Non-pigmented ciliary epithelial cell (primary cell): ENCODE measurements at places on chromosomes 11 and 22.

- DNase-seq: no peak
These were observed 6.6 kb upstream of the MMP27 start for GRCh38 chr11:102712137-102712536.

- DNase-seq: no peak
These were observed 182.7 kb upstream of the SNX19 start for GRCh38 chr11:131099013-131099412.

DNA sequence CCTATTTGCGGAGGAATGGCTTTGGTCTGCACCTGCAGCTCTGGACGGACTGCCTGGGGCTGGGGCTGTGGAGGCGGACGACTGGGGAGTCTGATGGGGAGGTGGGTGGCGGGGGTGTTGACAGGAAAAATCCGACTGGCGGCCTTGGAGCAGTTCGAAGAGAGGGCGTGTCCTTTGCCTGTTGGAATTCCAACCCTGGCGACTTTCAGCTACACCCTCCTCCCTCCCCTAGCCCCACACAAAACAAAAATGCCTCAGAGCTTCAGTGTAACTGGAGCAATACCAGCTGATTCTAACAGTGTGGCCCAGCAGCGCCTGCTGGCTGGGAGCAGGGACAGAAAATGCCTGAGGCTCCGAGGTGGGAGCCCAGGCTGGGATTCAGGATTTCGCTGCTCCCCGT, 85.4 kb downstream of the ATXN10 start:
- no peak for DNase-seq

GRCh38 chr22:50236731-50237409, 8.0 kb downstream of the TUBGCP6 start:
- no peak for DNase-seq

DNA sequence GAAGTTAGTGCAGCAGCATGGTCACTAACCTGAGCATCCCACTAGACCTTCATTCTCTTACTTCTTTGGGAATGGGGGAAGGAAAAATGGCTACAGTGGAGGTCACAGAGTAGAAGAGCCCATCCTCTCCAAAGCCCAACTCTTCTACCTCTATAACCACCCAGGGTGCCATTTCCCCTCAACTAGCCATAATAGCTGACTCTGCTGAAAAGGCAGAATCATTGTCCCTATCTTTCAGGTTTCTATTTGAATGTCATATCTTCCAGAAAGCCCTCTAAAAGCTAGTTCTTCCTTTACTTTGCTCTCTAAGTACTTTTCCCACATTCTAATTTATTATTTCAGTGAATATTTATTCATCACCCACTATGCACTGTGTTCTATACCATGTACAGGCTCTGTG, 421.6 kb downstream of the TENM4 start:
- DNase-seq: no peak

DNA sequence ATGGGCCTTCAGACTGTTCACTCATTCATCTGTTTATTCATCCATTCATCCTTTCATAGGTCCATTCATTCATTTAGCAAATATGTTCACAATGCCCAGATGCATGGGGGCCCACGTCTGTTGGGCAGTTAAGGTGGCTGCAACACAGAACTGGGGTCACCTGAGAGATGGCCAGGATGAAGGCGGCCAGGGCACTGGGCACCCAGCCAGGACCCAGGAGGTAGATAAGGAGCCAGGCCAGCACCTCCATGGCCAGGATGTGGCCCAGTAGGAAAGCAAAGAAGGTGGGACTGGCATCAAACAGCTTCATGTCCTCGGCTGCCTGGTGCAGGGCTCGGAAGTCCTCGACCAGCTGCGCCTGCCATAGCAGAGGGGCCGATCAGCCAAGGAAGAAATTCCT, 12.2 kb downstream of the FADS3 start:
- DNase-seq: no peak

GRCh38 chr22:43197271-43197941, 10.5 kb upstream of the TTLL12 start:
- DNase-seq: no peak

DNA sequence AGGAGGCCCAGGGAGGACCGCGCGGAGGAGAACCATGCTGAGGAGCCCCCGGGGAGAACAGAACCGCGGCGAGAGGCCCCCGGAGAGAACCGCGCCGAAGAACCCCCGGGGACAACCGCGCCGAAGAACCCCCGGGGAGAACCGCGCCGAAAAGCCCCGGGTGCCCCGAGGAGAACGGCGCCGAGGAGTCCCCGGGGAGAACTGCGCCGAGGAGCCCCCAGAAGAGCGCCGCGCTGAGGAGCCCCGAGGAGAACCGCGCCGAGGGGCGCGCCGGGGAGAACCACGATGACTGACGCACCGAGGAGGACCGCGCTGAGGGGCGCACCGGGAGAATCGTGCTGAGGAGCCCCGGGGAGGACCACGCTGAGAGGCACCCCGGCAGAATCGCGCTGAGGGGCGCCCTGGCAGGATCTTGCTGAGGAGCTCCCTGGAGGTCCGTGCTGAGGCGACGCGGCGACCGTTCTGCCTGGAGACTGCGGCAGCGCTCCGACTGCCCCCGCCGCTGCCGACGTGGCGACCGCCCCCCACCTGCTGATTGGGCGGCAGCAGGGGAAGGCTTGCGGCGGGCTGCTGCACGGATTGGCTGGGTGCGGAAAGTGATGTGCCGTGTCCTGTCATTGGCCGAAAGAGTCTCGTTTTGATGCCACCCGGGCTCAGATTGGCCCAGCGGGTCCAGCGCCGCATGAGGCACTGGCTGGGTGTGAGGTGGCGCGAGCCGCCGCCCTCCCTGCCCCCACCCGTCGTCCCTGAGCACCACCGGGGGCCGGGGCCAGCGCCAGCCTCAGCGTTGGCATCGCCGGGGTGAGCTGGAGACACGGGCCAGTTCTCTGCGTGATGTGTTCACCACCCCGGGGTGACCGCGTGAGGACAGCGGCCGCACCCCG, at the start of gene KCNQ1OT1:
Gene KCNQ1OT1 (minus strand): TSS at position 464 of the 884 bp plus-strand sequence.
- peak; percentile 61 for DNase-seq

GRCh38 chr11:122619757-122620156, 35.8 kb upstream of the UBASH3B start:
- no peak for DNase-seq

GRCh38 chr11:128726458-128727139, 32.7 kb downstream of the FLI1 start:
- DNase-seq: no peak
